CD4-positive, alpha-beta T cell treated with Interleukin-1 beta for 1 hour (primary cell): ENCODE measurements at places on chromosomes 2 and 18.

DNA sequence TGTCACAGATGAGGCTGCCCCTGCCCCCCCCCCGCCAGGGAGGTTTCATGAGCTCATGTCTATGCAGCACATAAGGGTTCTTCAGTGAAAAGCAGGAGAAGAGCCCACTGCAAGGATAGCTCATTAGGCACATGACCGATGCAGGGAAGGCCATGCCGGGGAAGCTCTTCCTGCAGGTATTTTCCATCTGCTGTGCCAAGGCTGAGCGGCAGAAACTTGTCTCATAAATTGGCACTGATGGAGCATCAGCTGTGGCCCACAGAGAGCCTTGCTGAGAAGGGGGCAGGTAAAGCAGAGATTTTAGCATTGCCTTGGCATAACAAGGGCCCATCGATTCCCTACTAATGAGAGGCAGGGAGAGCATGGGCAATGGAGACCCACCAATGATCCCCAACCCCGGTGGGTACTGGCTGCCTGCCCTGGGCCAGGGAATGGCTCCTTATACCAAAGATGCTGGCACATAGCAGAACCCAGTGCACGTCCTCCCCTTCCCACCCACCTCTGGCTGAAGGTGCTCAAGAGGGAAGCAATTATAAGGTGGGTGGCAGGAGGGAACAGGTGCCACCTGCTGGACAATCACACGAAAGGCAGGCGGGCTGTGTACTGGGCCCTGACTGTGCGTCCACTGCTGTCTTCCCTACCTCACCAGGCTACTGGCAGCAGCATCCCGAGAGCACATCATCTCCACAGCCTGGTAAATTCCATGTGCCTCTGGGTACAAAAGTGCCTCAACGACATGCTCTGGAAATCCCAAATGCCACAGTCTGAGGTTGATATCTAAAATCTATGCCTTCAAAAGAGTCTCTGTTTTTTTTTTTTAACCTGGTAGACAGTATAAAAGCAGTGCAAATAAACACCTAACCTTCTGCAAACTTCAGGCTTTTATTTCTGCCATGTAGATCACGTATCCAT lies 41.4 kb downstream of the STEAP3 start:
- DNase-seq, result peak; percentile 11

GRCh38 chr2:78068808-78069207 lies 546.6 kb upstream of the LRRTM4 start:
- DNase-seq, result no peak

DNA sequence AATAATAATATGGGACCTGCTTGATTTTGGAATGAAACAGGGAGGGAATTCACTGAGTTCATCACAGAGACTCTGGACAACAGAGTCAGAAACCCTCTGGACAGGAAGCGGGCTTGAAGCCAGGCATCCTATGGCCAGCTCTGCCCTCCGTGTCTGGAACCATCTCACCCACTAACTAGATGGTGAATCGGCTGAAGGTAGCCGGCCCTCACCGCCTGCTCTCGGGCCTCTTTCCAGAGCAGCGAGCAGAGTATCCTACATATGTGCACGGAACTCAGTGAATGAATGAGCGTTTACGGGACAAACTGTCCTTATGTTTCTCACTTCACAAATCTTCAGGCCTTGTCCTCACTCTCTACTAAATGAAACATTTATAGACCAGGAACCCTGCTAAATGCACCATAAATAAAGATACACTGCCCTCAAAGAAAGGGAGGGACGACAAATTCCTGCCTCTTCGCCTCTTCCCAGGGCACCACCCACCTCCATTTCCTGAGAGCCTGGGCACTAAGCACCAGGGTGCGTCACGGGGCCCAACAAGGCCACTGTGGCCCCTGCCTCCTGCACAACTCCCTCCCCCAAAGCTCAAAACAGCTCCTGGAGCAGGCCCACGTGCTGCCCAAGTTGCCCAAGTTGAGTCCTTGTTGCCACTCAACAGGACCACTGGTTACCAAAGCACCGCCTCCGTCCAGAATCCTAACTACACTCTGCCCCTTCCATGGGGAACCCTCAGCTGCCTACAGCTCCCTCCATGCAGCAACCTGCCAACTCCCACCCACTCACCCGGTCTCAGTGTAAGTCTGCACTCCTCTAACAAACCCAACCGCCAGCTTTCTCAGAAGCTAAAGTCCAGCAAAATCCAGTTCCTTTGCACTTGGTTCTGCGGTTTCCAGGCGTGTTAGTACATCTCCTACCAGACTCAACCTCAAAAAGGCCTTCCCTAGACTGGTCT lies 1.7 kb downstream of the TBC1D8 start:
- DNase-seq, result no peak

- no peak for DNase-seq
Measured at GRCh38 chr2:239765911-239766310, 259.2 kb downstream of the NDUFA10 start.

DNA sequence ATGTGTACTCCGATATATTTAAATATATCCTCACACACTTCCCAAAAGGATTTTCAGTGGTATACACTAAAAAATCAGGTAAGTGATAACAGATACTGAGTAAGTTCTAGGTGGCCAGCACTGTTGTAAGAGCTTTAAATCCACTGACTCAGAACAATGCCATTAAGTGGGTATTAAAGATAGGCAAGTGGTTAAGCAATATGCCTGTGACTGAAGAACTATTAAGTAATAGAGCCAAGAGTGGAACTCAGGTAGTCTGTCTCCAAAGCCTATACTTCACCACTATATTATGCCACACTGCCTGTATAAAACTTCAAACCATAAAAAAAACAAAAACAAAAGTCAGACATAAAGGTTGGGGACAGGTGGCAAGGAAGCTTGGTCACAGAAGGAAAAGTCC lies 37.2 kb downstream of the THUMPD2 start:
- no peak for DNase-seq

- no peak for DNase-seq
Measured at GRCh38 chr2:66173645-66174044, 261.3 kb upstream of the MEIS1 start.

DNA sequence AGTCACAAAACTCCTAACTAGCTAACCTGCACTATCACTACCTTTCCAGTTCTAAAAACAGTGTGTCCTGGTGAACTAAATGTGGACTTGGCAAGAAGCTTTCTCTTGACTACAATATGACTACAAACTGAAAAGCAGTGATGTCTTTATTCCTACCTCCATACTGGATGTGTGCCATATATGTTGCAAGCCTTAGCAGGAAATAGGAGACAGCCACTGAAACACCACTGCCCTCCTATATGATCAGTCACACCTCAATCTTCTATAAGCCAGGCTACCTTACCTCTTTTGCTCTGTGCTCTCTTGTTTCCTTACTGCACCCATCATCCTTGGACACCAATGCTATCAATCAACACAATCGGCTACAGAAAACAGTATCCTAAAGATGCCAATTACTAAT lies 34.1 kb downstream of the SS18 start:
- DNase-seq, result no peak

GRCh38 chr2:216671081-216671411 lies 24.3 kb downstream of the IGFBP5 start:
- no peak for DNase-seq

DNA sequence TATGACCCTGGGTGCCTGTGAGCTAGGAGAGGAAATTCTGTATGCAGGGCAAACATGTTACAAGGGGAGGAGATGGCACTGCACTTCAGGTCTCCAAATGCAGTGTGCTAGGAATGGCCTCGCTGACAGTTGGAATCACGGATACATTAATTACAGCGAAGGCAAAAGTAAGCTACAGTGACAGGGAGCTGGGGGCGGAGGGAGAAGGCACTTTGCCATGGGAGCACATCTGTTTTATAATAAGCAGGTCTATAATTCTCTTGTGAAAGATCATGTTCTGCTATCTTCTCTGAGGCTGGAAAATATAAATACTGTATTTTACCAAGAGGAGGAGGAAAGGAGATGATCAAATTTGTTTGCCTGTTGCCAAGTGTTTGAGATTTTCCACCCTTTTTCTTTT lies 56.3 kb upstream of the FZD5 start:
- DNase-seq, result no peak

GRCh38 chr18:9858642-9859041 lies 27.1 kb upstream of the TXNDC2 start:
- DNase-seq, result no peak

DNA sequence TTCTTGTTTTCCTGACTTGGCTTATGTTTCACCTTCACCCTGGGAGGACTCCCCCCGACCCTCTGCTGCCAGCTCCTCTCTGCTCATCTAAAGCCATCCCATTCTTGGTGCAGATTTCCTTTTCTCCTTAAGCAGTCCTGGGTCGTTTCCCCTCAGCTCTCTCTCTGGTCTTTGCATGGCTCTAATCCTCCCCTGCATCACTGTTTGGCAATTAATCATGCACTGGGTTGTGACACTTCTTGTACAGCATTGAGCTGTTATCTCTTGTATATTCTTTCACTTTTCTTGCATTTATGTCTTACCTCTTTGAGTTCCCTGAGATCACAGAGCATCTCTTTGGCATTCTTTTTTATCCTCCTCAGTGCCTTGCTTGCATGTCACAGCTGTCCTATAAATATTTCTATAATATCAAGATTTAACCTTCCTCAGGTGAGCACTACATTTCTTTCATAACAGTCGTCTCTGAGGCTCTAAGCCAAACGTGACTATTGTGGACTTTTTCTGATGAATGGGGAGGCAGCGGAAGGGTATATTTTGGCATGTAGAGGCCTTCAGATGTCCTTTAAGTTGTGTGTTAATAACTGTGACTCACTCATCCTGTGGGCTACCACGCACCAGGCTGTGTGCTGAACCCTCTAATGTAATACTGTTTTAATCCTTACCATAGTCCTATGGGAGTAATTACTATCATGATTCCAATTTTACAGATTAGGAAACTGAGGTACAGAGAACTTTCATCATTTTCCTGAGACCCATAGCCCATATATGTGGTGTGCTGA lies 507.5 kb downstream of the SLC4A3 start:
- DNase-seq, result no peak

GRCh38 chr2:217075268-217076057 lies 215.6 kb upstream of the TNP1 start:
- no peak for DNase-seq

DNA sequence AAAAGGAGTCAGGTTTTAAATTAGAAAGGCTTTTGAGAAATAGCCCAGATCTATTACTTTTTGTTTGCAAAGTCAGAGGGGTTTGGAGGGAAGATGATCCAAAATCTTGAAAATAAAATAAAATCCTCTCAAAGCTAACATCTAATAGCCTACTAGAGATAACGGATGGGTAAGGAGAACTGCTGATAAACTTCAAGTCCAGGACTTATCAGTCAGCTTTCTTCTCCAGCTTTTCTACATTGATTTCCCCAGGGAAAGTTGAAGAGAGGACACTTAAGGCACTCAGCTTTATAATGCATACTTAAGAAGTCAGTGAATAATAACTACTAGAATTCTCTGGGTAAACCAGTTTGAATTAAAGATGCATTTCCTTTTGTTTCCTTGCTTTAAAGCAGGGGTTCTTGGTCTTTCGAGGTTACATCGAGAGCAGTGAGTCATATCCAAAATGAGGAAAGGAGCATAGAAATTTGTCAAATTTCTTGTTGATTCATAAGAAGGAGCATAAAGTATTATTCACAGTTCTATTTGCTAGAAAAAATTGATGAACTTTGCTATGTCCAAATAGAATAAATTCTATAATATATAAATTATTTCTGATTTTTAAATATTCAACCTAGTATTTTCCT lies 43.2 kb upstream of the ITPRID2 start:
- DNase-seq, result no peak

DNA sequence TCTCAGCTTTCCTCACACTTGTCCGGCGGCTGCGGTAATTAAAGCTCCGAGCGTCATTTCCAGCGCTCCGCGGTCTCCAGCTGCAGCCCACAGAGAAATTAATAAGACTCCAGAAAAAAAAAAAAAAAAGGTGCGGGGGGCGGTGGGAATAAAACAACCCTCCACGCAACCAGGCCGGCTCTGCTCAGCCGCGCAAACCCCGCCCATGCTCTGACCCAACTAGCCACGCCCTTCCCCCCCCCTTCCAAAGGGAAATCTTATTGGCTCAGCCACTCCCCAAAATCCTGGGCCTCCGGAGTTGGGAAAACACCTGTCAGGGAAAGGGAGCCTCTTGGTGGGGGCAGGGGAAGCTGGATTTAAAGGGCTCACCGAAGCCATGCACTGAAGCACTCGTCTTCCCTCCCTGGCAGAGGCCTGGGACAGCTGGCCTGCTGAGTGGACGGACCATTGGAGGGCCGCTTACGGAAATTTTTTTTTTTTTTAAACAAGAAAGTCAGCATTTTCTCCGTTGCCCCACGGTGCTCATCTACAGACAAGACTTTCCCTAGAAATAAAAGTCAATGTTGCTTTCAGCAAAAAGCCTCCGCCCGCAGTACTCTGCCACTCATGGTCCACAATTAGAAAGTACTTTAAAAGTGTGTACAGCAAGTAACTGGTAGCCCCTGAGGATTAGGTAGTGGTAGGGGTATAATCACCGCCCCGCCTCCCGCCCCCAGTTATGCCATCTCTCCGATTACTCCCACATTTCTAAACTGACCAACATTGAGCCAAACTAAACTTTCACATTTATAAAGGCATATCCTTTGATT lies 674 bp upstream of the ERBB4 start:
- no peak for DNase-seq

DNA sequence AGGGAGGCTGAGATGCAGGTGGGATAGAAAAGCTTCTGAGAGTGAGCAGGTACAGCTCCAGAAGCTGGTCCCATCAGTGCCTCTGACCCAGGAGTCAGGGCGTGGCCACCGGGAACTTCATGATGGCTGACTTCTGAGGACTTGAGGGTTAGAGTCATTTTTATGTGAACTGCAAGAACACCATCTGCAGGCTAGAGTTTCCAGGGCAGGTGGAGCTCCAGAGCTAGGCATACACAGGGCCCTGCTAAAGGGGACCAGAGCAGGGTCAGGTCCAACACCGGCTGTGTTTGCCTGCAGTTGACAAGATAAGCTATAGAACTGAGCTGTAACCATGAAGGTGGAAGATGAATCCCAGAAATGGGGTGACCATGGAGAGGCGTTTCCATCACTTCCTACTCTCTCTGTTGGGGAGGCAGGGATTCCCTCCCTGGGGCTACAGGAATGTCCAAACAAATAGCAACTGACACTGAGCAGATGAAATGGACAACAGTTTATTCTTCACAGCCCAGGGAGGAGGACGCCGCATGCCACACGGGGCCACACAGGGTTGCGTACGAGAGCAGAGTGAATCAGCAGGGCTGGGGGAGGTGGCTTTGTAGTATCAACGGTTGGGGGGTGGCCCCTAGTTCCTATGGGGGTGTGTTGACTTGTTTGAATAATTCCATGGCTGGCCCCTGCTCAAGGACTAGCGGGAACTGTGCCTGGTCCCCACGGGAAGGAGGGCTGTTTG lies 77.6 kb upstream of the ZNF516 start:
- no peak for DNase-seq

GRCh38 chr18:48887294-48887904 lies 63.4 kb downstream of the SMAD7 start:
- no peak for DNase-seq

- no peak for DNase-seq
Measured at GRCh38 chr2:16940214-16940613, 274.6 kb upstream of the CYRIA start.

GRCh38 chr2:41400088-41400665 lies 647.6 kb upstream of the PKDCC start:
- DNase-seq, result no peak

GRCh38 chr18:50044402-50044801 lies 150.5 kb downstream of the MYO5B start:
- no peak for DNase-seq

GRCh38 chr2:97761192-97761591 lies 47.8 kb downstream of the ZAP70 start:
- DNase-seq, result peak; percentile 53

GRCh38 chr2:86617153-86617552 lies 6.5 kb downstream of the RNF103 start:
- no peak for DNase-seq
